ENCODE measurements at places on chromosomes 6 and 20.

GRCh38 chr6:28218312-28219248 lies 6.5 kb upstream of the ZSCAN9 start:
- ATAC-seq: peak; percentile 63

DNA sequence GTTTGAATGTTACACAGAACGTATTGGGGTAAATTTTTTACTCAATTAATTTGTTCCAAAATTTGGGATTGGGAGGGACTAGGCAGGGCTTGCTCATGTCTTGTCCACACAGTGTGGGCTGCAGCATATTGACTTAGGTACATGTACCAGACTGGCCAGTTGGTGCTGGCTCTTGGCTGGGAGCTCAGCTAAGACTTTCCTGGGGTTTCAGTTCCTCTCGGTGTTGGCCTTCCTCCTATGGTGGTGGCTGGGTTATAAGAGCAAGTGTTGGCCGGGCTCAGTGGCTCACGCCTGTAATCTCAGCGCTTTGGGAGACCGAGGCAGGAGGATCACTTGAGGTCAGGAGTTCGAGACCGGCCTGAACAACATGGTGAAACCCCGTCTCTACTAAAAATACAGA lies 4.9 kb downstream of the CENPQ start:
- ATAC-seq: no peak

GRCh38 chr6:69580706-69581105 lies 216.1 kb downstream of the LMBRD1 start:
- ATAC-seq: no peak

GRCh38 chr6:164749221-164750064 lies 560.0 kb downstream of the C6orf118 start:
- ATAC-seq: no peak

GRCh38 chr6:105077596-105078385 lies 102.0 kb downstream of the POPDC3 start:
- no peak for ATAC-seq

GRCh38 chr6:125255201-125255600 lies 46.6 kb downstream of the HDDC2 start:
- ATAC-seq: no peak

GRCh38 chr20:44990425-44990824 lies 24.1 kb downstream of the STK4 start:
- ATAC-seq: peak; percentile 51

DNA sequence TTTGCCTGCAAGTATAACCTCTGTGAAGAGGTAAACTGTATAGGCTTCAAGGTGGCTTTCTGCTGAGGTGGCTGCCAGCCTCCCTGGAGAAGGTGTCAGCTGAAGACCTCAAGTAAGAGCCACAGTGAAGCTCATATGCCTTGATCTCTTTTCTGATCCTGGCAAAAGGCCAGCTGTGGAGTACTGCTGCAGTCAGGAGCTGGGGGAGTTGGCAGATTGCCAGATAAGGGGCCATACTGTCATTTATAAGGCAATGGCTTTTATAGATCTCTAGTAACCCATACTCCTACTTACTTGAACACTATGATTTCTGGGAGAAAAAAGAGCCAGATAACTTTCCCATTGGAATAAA lies 8.8 kb upstream of the CEP85L start:
- ATAC-seq: no peak

DNA sequence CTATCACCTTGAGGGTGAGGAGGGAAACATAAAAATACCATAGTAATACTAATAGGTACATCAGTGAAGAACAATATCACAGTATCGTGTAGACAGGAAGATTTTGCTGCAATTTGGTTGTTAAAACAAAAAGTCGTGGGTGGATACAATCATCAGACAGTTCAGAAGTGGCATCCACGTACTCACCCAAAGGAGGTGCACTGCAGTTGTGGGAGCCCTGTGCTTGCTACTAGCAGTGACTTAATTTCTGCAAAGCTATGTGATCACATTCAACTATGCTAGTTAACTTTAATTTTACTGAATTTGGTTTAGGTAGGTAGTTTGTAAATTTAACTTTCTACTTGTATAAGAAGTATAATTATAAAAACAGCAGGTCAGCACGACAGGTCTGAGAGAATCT lies 188.2 kb upstream of the SGK1 start:
- no peak for ATAC-seq
